Pancreas (tissue), 10 donors: ENCODE measurements at places on chromosomes 4 and X.

GRCh38 chr4:56048383-56048701 is 99.6 kb downstream of the CEP135 start:
- DNase-seq, result no peak

DNA sequence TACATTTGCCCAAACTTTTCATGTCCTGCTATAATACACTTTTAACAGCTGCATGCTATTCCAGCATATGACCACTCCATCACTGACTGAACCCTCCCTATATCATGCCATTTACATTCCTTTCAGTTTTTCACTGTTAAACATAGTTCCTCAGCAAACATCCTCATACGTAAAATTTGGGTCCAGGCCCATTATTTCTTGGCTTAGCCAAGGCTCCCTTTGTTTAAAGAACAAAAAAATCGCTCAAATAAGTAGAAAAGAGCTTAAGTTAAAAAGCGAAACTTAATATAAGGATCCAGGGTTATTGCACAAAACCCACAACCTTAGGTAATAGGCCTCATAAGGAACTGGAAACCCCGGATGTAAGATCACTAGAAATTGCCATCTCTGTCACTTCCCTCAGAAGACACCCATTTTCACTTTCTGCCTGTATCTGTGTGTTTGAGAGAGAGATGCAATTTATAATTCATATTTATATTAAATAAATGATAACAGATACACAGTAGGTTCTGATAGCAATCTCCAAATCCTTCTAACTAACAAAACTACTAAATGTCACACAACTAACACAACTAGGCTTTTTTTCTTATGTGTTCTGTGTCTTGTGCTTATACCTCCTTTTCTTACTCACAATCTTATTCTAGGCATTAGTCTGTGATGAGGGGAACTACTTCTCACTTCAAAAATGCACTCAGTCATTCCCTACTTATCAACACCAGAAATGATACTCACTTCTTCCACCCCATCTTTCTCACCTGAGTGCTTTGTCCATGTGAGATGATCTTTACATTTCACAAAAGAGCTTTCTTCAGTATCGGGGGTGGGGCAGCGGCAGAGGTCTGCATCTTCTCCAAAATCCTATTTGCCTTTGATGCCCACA is 59.9 kb upstream of the FAM241A start:
- DNase-seq, result no peak

GRCh38 chrX:150269605-150270254 is 93.4 kb upstream of the MAMLD1 start:
- DNase-seq, result peak; percentile 88

- peak; percentile 67 for DNase-seq
These were observed at the start of gene TRAM1L1 for GRCh38 chr4:117084866-117085701. TSS of gene TRAM1L1 (minus strand) at chr4:117085576. CDS start at chr4:117085393, 183 bp downstream.

DNA sequence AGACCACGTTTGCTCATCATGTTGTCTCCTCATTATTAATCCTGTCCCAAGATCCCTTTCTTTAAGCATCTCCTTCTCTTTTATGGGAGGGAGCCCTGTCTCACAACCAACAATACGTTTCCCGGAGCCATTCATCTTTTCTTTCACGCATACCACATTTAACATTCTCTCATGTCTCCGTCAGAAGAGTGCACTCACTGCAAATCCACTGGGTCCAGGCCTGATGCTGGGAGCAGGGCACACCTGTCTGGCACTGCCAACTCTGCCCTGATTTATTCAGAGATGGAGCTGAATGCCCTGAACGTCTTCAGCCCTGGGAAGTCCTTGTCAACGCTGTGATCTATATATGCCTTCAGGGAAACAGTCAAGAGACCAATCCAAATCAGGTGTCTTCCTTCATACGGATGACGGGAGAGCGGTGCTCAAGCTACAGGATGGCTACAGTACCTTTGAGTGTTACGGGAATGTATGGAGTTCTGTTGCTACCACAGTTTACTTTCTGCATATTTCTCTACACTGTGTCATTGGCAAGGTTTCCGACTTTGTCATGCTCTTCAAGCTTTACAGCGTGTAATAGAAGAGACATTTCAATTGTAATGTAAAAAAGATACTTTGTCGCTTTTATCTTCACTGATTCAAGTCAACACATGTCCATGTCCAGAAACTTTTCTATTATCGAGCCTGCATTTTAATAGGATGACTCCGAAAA is 140.4 kb upstream of the SLITRK2 start:
- DNase-seq, result no peak

DNA sequence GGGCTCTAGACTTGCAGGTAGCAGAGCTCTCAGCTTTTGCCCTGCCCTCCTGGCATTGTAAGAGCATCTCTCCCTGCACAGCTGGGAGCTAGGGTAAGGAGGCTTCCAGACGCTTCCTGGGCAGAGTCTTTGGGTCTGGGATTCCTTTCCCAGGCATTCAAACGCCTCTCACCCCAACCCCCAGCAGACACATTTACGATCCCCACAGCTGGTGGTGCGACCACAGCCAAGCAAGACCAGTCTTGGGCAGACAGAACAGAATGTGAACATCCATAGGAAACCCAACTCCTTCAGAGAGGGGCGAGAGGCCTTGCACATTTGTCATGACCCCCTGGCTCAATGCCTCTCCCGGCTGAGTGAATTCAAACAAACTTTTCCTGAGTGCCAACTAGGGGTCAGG is 38.1 kb upstream of the CD99L2 start:
- no peak for DNase-seq

- DNase-seq, result no peak
These were observed 132.1 kb upstream of the PCDH18 start for GRCh38 chr4:137664416-137664815.
